Left lung (tissue), 14 donors: ENCODE measurements at places on chromosomes 12 and 14. TPM values are rescaled to one million over a fixed set of nuclear protein-coding genes. Genes with fewer than 3 reads are reported as not detected.

Gene CRACR2A
- 3.2 TPM for polyA plus RNA-seq

Gene KERA
- 0.11 TPM for polyA plus RNA-seq

Gene EIF2S3B
- 1.9 TPM for polyA plus RNA-seq

Gene KRT72
- polyA plus RNA-seq, result 0.17 TPM

Gene TTC9
- 8.9 TPM for polyA plus RNA-seq

Gene GPR84
- not detected for polyA plus RNA-seq

Gene CLEC1B
- 2.6 TPM for polyA plus RNA-seq

Gene RDH11
- polyA plus RNA-seq, result 63.5 TPM

Gene OTX2
- polyA plus RNA-seq, result not detected
